NCI-H146 (cell line): ENCODE measurements at places on chromosomes 4 and X.

DNA sequence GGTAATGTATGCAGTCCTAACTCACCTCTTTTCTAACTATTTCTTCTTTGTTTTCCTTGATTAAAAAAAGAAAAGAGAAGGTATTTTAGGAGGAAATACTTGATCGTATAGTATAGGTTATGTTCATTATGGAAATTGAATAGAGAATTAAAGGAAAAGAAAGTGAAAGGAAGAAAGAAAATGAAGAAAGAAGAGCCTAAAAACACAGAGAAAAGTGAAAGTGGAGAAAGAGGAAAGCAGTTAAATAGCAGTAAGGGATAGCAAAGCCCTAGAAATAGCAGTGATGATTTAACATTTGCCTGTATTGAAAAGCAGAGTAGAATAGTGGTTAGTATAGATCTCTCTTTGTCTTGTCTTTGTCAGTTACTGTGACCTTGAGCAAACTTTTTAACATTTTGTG lies 37.0 kb downstream of the MRPL1 start:
- DNase-seq: no peak

GRCh38 chr4:64497491-64497890 lies 88.2 kb upstream of the TECRL start:
- no peak for DNase-seq

- DNase-seq: peak; percentile 28
These were observed 7.0 kb upstream of the ATP6AP2 start for GRCh38 chrX:40573763-40574162.

GRCh38 chr4:4847011-4847410 lies 12.5 kb upstream of the MSX1 start:
- DNase-seq: no peak

DNA sequence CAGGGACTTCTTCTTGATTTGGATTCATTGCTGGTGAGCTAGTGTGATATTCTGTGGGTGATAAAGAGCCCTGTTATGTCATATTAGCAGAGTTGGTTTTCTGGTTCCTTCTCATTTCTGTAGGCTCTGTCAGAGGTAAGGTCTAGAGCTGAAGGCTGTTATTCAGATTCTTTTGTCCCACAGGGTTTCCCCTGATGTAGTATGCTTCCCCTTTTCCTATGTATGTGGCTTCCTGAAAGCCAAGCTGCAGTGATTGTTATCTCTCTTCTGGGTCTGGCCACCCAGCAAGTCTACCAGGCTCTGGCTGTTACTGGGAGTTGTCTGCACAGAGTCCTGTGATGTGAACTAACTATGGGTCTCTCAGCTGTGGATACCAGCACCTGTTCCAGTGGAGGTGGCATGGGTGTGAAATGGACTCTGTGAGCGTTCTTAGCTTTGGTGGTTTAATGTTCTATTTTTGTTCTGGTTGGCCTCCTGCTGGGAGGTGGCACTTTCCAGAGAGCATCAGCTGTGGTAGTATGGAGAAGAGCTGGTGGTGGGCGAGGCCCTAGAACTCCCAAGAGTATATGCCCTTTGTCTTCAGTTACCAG lies 373.7 kb downstream of the AR start:
- DNase-seq: no peak

DNA sequence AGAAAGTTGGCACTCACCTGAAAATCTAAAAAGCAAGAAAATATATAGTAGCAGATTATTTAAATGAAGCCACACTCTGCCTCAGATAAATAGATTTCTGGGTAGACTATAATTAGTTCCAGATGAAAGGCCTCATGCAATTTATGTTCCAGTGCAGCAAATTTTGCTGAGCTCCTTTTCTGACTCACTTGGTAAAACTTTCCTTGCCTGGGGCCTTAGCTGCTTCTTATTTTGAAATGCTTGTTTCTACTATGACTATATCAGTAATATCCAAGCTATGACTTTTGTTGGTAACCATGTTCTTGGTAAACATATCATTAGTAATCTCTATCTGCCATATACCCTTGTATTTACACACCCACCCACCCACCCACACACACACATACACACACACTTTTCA lies 961.8 kb downstream of the SH3BGRL start:
- DNase-seq: no peak

DNA sequence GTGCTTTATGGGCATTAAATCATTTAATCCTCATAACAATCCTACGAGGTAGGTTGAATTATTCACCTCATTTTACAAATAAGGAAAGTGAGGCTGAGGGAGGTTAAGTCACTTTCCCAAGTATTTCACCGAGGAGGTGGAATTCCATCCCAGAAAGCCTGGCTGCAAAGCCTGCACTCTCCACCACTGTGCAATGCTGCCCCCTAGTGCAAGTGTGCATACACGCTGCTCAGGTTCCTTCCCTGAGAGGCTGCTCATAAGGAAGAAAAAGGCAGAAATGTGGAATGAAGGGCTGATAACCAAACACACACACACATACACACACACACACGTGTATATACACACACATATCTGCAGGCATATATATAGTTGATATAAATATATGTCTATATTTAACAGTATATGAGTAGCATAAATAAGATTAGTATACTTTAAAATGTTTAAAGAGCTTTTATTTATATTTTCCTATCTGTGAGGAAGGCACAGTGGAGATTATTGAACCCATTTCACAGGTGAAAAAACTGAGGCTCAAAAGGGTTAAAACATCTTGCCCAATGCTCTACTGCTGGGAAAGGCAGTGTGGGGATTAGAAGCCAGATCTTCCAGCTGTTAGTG lies 714.5 kb upstream of the TENM3 start:
- DNase-seq: peak; percentile 99
